Activated T-cell treated with anti-CD3 and anti-CD28 coated beads, Interleukin-2, amount 50 U/mL, for 72 hours (primary cell): ENCODE measurements at places on chromosomes 16 and 17. TPM values are rescaled to one million over a fixed set of nuclear protein-coding genes. Genes with fewer than 3 reads are reported as not detected.
A peak's percentile ranks its signal among the peaks of the same experiment; 100 is the strongest.

GRCh38 chr17:61431594-61432311 is 20.5 kb upstream of the TBX4 start:
- DNase-seq, result no peak
- peaks cover 29% of the 10 kb centered on the region for H3K27me3 ChIP-seq
- no peak overlapping the region for H3K27ac ChIP-seq
- no peak overlapping the region for H3K4me3 ChIP-seq
- H3K36me3 ChIP-seq, result no peaks in the 10 kb centered on the region
- H3K4me1 ChIP-seq, result no peaks in the 10 kb centered on the region

- no peak for DNase-seq
- peaks cover 59% of the 10 kb centered on the region for H3K4me1 ChIP-seq
- no peaks in the 10 kb centered on the region for H3K27me3 ChIP-seq
Measured at GRCh38 chr17:44687756-44688155, 1.8 kb downstream of the CCDC43 start.

DNA sequence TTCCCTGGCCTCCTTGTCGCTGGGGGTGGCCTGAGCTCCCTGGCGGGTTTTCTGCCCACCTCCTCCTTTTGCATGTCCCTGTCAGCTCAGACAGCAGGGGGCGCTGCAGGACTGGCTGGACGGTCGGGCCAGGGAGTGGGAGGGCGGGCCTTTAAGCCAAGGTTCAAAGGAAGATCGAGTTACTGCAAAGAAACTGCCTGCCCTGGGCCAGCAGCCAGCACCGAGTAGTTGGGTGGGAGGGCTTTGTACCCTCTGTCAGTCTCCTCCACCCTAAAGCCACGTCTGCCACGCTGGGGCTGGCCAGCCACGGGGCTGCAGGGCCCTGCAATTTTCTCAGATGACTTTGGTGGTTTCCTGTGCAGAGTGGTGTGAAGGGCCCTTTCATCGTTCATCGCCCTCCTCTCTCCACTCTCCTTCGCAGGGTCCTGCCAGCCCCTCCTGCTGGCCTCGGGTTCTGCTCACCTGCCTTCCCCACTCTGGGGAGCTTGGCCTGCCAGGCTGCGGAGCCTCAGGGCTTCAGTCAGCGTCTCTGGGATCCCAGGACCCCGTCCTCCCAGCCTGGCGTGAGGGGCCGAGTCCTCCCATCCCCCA is 12.3 kb downstream of the GPR142 start:
- H3K27ac ChIP-seq, result no peak overlapping the region
- H3K36me3 ChIP-seq, result no peaks in the 10 kb centered on the region
- no peak overlapping the region for H3K4me3 ChIP-seq
- no peaks in the 10 kb centered on the region for H3K4me1 ChIP-seq
- DNase-seq, result peak; percentile 94
- no peaks in the 10 kb centered on the region for H3K27me3 ChIP-seq

GRCh38 chr17:18321309-18321708 is 6.2 kb downstream of the SMCR8 start:
- DNase-seq, result no peak
- H3K36me3 ChIP-seq, result peaks cover 4% of the 10 kb centered on the region
- no peak overlapping the region for H3K27ac ChIP-seq
- H3K4me3 ChIP-seq, result no peak overlapping the region
- no peaks in the 10 kb centered on the region for H3K27me3 ChIP-seq
- H3K4me1 ChIP-seq, result peaks cover 56% of the 10 kb centered on the region

DNA sequence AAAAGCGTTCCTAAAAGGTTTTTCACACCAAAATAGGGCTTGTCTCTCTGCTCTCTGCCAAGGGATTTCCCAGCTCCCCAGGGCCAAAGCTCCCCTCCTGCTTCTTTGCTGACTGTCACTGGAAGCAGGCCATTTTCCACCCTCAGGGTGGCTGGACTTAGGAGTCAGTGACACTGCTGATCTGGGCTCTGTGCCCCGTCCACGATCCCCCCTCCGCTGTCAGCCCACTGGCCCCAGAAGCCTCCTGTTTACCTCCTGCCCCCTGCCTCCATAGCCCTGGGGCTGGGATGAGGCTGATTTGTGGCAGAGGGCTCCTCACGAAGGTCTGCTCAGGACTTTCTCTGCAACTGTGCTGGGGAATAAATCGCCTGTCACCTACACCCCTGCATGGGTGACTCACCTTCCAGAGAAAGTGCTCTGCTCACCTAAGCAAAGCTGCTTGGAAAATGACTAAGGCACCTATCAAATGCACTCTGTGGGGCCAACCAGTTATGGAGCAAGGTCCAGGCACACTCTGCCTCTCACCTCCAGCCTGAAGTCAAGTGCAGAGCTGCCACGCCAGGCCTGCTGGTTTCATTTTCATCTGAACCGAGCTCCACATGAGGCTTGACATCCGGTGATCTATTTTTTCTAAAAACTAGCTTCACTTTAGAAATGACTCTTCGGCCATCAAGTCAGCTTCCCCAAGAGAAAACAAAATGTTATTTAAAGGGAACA is 4.9 kb downstream of the MAP3K14 start:
- H3K27me3 ChIP-seq, result no peaks in the 10 kb centered on the region

GRCh38 chr16:9647981-9648701 is 534.1 kb downstream of the GRIN2A start:
- no peaks in the 10 kb centered on the region for H3K27me3 ChIP-seq
- H3K27ac ChIP-seq, result no peak overlapping the region
- no peak for DNase-seq
- H3K4me3 ChIP-seq, result no peak overlapping the region

DNA sequence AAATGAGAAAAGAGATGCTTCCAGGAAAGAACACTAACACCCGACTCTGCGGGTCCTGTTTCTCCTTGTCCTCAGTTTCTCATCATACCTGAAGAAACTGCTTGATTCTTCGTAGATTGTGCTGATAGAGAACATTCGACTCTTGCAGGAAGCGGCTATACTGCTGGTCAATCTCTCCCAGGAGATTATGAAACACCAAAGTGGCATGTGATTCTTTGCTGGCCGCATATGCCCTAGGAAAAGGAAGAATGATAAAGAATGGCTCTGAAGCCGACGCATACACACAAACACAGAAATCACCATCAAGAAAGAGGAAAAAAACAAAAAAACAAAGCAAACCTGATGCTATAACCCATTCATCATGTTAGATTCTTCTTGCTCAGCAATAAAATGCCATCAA is 41.8 kb downstream of the STAT3 start:
- peak overlapping the region; percentile 49 for H3K27ac ChIP-seq
- no peak for DNase-seq
- H3K36me3 ChIP-seq, result peaks cover 57% of the 10 kb centered on the region

DNA sequence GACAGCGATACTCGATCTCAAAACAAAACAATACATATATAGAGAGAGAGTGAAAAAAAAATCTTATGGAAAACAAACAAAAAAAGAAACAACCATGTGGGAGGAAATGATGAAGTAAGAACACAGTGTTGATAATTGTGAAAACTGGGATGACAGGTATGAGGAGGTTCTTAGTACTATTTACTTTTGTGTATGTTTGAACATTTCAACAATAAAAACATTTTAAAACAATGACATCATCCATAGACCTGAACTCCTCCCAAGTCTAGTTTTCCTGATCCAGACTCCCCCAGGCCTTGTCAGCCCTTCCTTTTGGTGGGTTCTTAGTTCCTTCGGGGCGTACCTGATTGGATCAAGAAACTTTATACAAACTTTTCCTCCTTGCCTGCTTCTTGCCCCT is 51.7 kb downstream of the CCDC42 start:
- no peaks in the 10 kb centered on the region for H3K36me3 ChIP-seq
- no peak overlapping the region for H3K4me3 ChIP-seq
- H3K27ac ChIP-seq, result no peak overlapping the region
- peaks cover under 1% of the 10 kb centered on the region for H3K4me1 ChIP-seq
- no peak for DNase-seq
- H3K27me3 ChIP-seq, result peaks cover 16% of the 10 kb centered on the region

GRCh38 chr16:12900599-12901203 is 697 bp upstream of the SHISA9 start:
- peaks cover 75% of the 10 kb centered on the region for H3K27me3 ChIP-seq
- no peaks in the 10 kb centered on the region for H3K4me1 ChIP-seq
- H3K4me3 ChIP-seq, result peak overlapping the region; percentile 36

- DNase-seq, result peak; percentile 73
- no peaks in the 10 kb centered on the region for H3K27me3 ChIP-seq
- peaks cover 79% of the 10 kb centered on the region for H3K4me1 ChIP-seq
- no peaks in the 10 kb centered on the region for H3K36me3 ChIP-seq
Measured at GRCh38 chr17:29145289-29146073, 34.7 kb downstream of the MYO18A start.

DNA sequence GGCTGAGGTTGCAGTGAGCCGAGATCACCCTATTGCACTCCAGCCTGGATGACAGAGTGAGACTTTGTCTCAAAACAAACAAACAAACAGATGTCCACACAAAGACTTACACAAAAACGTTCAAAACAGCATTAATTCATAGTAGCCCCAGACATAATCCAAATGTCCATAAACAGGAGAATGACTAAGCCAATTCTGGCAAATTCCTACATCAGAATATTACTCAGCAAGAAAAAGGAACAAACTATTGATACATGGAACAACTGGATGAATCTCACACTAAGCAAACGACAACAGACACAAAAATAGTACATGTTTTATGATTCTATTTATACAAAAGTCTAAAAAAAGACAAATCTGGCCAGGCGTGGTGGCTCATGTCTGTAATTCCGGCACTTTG is 10.8 kb upstream of the KPNB1 start:
- H3K4me3 ChIP-seq, result no peak overlapping the region
- no peak for DNase-seq
- no peak overlapping the region for H3K27ac ChIP-seq
- H3K36me3 ChIP-seq, result no peaks in the 10 kb centered on the region
- no peaks in the 10 kb centered on the region for H3K27me3 ChIP-seq

DNA sequence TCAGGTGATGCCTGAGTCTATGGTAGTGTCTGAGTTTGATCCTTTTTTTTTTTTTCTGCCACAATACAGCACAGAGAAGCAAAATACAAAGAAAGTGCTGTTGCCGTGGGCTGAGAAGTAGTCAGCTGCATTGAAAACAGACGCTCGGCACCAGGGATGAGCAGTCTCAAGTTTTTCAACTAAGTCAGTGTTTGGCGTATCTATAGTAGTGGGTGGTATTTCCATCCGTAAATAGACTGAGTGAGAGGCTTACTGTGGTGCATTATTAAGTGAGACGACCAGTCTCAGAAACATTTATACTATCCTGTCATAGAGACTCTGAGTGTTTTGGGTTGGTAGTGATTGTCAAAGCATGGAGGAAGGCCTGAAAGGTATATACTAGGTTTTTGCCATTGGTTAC is 221.3 kb downstream of the SNX29 start:
- no peak for DNase-seq
- no peak overlapping the region for H3K4me3 ChIP-seq
- no peaks in the 10 kb centered on the region for H3K27me3 ChIP-seq
- peaks cover 15% of the 10 kb centered on the region for H3K4me1 ChIP-seq
- no peaks in the 10 kb centered on the region for H3K36me3 ChIP-seq
- no peak overlapping the region for H3K27ac ChIP-seq

- no peak for DNase-seq
- H3K4me3 ChIP-seq, result no peak overlapping the region
- peaks cover 33% of the 10 kb centered on the region for H3K27me3 ChIP-seq
- no peaks in the 10 kb centered on the region for H3K36me3 ChIP-seq
- no peak overlapping the region for H3K27ac ChIP-seq
Measured at GRCh38 chr16:86823888-86824671, 245.7 kb downstream of the FOXL1 start.

GRCh38 chr17:55722016-55722736 is 488 bp downstream of the TMEM100 start:
- H3K4me3 ChIP-seq, result no peak overlapping the region
- H3K36me3 ChIP-seq, result no peaks in the 10 kb centered on the region
- H3K27me3 ChIP-seq, result peaks cover 76% of the 10 kb centered on the region
- no peak overlapping the region for H3K27ac ChIP-seq
- no peaks in the 10 kb centered on the region for H3K4me1 ChIP-seq

DNA sequence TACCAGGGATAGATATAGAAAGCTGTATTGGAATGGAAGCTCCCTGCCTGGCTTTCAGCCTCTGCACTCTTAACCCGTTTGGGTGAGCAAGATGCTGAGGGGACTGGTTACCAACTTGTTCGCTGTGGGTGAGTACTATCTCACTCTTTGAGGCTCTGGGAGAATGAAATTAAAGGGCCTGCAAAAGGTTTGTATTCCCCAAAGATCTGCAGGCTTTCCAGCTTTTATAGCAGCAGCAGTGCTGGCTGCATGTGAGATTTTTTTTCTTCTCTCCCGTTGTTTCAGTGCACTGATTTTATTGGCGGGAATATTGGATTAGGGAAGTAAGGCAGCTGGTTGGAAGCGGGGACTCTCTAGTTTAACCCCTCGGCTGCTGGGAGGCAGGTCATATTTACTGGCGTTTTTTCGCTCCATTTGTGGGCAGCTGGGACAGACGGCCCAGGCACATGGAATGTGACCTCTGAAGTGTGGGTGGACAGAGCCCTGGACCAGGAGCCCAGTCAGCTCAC is 30.9 kb downstream of the C17orf75 start:
- H3K4me3 ChIP-seq, result no peak overlapping the region
- no peak for DNase-seq
- H3K4me1 ChIP-seq, result no peaks in the 10 kb centered on the region
- no peak overlapping the region for H3K27ac ChIP-seq
- H3K27me3 ChIP-seq, result peaks cover 22% of the 10 kb centered on the region

GRCh38 chr17:41812381-41813151 is at the start of gene FKBP10:
Gene FKBP10 (plus strand): TSS chr17:41813004. CDS start chr17:41813035, 31 bp downstream.
- peaks cover 12% of the 10 kb centered on the region for H3K27me3 ChIP-seq
- peaks cover 32% of the 10 kb centered on the region for H3K4me1 ChIP-seq
- peak; percentile 58 for DNase-seq
- peak within 1 kb of the TSS; percentile 29 for H3K27ac ChIP-seq
- H3K4me3 ChIP-seq, result peak within 1 kb of the TSS; percentile 98

GRCh38 chr16:28821874-28822519 is 802 bp upstream of the ATXN2L start:
- no peaks in the 10 kb centered on the region for H3K27me3 ChIP-seq
- H3K4me3 ChIP-seq, result peak overlapping the region; percentile 94
- peak overlapping the region; percentile 93 for H3K27ac ChIP-seq
- peaks cover 34% of the 10 kb centered on the region for H3K36me3 ChIP-seq

GRCh38 chr17:42240201-42240600 is 36.0 kb downstream of the STAT5B start:
- H3K36me3 ChIP-seq, result no peaks in the 10 kb centered on the region
- no peaks in the 10 kb centered on the region for H3K27me3 ChIP-seq
- no peak overlapping the region for H3K4me3 ChIP-seq
- no peak for DNase-seq
- no peak overlapping the region for H3K27ac ChIP-seq

- H3K27me3 ChIP-seq, result no peaks in the 10 kb centered on the region
- peak overlapping the region; percentile 90 for H3K4me3 ChIP-seq
- H3K27ac ChIP-seq, result peak overlapping the region; percentile 92
Measured at GRCh38 chr17:82864713-82865248, 25.0 kb upstream of the ZNF750 start.

- DNase-seq, result peak; percentile 74
- H3K27ac ChIP-seq, result peak overlapping the region; percentile 74
Measured at GRCh38 chr17:76681222-76682137, 29.3 kb downstream of the MXRA7 start.

GRCh38 chr16:57380671-57381462 is 8.6 kb downstream of the CX3CL1 start:
- no peaks in the 10 kb centered on the region for H3K36me3 ChIP-seq
- DNase-seq, result no peak
- H3K4me1 ChIP-seq, result peaks cover 41% of the 10 kb centered on the region
- no peak overlapping the region for H3K27ac ChIP-seq
- peaks cover 14% of the 10 kb centered on the region for H3K27me3 ChIP-seq

GLTPD2 gene
- total RNA-seq, result not detected

CCL7 gene
- not detected for total RNA-seq

PRAC1 gene
- not detected for total RNA-seq

KRT13 gene
- total RNA-seq, result not detected

KRTAP3-1 gene
- total RNA-seq, result not detected

P2RX5 gene
- 60.1 TPM for total RNA-seq

KRTAP1-5 gene
- total RNA-seq, result not detected
